A172 (cell line): ENCODE measurements at places on chromosomes 13 and 19. TPM values are rescaled to one million over a fixed set of nuclear protein-coding genes. Genes with fewer than 3 reads are reported as not detected.

Gene EPSTI1
- 1.7 and 2.4 TPM in 2 replicates for total RNA-seq

Gene NLRP8
- total RNA-seq, result not detected in 2 replicates

Gene MRPS31
- total RNA-seq, result 20.7 and 26.1 TPM in 2 replicates

Gene PSPN
- 1.8 and 2.3 TPM in 2 replicates for total RNA-seq

Gene ZNF709
- total RNA-seq, result 2.1 and 2.2 TPM in 2 replicates

Gene CEACAM8
- total RNA-seq, result not detected in 2 replicates

Gene PLK5
- 0.22 TPM in 1 of 2 replicates, not detected in the other for total RNA-seq

Gene RINL
- total RNA-seq, result 3.9 and 5.7 TPM in 2 replicates

Gene TMEM238
- 1.2 TPM in 1 of 2 replicates, not detected in the other for total RNA-seq
